ENCODE measurements at places on chromosomes 5 and 9.

DNA sequence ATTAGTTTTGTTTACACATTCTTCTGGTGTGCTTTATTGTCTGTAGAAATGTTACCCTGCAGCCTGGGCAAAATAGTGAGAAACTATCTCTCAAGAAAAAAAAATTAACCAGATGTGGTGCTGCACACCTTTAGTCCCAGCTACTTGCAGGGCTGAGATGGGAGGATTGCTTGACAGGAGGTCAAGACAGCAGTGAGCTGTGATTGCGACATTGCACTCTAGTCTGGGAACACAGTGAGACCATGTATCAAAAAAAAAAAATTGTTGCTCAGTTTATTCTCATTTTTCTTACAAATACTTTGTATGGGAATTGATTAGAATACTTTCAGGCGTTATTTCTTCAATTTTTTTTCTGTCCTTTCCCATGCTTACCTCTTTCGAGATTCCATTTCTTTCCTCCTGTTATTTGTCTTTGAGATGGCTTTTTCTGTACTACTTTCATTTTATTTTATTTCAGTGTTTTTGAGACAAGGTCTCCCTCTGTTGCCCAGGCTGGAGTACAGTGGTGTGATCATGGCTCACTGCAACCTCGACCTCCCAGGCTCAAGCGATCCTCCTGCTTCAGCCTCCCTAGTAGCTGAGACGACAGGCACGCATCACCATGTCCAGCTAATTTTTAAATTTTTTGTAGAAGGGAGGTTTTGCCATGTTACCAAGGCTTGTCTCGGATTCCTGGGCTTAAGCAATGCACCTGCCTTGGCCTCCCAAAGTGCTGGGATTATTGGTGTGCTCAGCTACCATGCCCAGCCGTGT lies 24.9 kb downstream of the TENT2 start:
- DNase-seq: no peak

- DNase-seq: no peak
Observed at GRCh38 chr5:36948041-36948440, 71.5 kb downstream of the NIPBL start.

GRCh38 chr5:67770431-67771025 lies 445.0 kb upstream of the PIK3R1 start:
- no peak for DNase-seq

GRCh38 chr5:138745268-138745667 lies 8.0 kb upstream of the CTNNA1 start:
- no peak for DNase-seq

DNA sequence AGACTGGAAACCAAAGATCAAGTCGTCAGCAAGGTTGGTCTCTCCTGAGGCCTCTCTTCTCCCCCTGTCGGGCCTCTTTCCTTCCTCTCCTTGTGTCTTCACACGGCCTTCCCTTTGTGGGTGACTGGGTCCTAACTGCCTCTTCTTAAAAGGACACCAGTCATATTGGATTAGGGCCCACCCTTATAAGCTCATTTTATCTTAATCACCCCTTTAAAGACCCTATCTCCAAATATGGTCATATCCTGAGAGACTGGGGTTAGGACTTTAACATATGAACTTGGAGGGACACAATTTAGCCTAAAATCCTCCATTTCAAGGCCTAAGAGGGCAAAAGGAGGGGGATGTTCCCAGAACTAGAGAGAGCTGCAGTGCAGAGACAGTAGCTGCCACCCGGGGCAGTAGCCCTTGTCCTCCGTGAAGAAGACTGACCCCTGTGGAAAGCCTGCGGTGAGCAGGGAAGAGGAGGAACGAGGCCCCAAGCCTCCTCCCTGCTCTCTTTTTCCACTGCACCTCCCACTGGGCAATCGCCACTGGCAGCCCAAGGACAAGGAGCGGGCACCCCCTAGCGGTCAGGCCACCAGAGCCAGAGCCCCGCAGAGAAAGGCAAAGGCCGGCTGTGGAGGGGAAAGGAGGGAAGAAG lies 34.9 kb downstream of the CFAP90 start:
- DNase-seq: peak; percentile 19

- DNase-seq: no peak
Observed at GRCh38 chr5:112548246-112548881, 129.3 kb upstream of the EPB41L4A start.

- no peak for DNase-seq
Observed at GRCh38 chr5:145246961-145247744, 588.0 kb downstream of the PRELID2 start.

DNA sequence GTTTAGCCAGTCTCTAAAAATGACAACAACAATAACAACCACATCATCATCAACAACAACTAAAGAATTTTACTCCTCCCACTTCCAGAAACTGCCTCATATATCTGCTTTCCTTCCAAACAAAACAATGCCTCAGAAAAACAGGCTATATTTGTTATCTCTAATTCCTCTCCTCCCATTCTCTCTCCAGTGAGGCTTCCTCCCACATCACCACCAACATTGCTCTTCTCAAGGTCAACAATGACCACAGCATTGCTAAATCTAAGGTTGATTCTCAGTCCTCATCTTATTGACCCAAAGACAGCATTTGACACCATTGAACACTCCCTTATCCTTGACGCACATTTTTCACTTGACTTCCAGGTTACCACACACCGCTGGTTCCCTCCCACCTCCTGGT lies 38.1 kb upstream of the PRUNE2 start:
- DNase-seq: no peak

DNA sequence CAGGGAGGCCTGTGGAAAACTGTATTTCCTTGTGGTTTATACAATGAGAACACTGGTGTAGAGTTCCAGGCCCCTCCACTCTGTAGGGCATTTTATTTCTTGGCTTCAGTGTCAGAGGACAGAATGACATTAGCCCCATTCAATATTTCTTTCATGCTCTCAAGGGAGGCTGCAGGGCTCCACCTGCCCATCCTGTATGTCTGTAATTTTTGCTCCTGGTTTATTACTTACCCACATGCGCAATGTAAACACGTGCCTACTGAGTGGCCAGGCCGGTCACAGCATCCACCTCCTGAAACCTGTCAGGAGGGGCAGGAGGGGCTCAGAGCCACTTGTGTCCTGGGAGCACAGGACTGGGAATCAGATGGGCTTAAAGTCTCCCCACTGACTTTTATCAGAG lies 82.4 kb downstream of the GADD45G start:
- DNase-seq: no peak

DNA sequence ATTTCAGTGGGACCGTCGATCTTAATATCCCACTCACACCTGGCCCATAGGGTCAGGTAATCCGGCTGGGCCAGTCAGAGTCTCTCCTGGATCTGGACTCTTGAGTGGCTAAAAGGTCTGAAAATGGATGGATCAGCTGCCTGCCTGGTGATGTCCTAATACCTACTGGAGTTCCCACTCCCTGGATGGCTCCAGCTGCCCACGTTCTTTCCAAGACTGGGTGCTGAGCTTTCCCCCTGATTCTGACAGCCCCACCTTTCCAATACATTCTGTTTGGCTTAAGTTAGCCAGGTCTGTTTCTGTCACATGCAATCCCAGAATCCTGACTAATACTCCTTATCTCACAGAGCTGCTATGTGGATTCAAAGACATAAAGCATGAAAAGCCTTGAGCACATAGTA lies 10.2 kb downstream of the SH3PXD2B start:
- no peak for DNase-seq
